ENCODE measurements at places on chromosomes 4 and X.

GRCh38 chr4:24980740-24981139 lies 50.0 kb downstream of the LGI2 start:
- DNase-seq = no peak

DNA sequence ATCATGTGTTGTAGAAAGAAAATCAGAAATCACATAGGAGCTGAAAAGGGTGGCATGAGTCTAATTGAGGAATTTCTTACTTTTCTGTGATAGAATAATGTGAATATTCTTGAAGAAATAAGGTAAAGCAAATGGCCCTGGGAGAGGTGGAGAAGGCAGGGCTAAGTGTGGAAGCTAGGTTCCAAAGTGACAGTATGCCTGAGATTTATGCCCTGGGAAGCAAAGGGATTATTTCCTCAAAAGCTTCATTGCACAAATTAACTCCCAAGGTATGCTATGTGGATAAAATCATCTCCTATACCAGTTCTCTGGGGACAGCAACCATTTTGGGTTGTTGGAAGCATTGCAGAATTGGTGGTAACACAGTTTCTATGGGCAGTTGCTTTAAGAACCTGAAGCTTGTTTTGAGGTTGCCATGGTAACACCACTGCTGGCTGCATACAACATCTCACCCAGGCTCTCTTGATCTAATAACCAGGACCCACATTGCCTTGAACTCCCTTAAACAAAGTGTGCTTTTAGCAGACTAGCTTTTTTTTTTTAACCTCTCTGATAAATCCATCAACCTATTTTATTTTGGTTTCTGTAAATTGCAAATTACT lies 21.0 kb downstream of the MAOA start:
- no peak for DNase-seq

GRCh38 chrX:11346121-11346682 lies 53.0 kb downstream of the AMELX start:
- DNase-seq = no peak

DNA sequence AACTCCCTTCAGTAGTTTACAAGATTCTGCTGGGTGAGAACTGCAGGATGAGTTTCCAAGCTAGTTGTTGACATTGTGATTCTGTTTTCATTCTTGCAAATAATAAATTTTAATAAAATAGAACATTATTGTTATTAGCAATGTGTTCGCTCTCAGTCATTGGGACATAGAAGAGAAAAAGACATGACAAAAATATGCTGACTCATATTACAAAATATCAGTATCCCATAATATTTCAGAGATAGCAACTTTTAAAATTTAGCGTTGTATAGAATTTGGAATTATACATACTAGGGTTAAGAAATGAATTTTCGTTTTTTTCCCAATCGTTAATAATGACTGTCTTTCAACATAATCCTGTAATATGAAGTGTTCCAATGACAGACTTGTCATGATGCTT lies 45.4 kb downstream of the KIT start:
- no peak for DNase-seq

GRCh38 chrX:33156152-33156726 lies 55.1 kb downstream of the DMD start:
- DNase-seq = no peak

DNA sequence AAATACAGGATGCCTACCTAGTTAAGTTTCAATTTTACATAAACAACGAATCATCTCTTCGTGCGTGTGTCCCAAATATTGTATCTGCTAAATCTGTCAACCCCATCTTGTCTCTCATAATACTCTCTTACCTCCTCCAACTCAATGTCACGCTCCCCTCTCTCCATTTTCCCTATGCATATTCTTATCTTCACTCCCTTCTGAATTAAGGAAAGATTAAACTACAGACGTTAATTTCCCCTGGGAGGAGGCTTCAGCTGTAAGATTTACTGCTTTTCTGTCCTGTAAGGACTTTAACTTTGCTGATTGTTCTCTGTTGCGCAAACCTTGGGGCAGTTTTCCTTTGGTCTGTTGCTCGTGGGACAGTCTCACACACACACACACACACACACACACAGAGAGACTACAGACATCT lies 455 bp upstream of the ABCB7 start:
- DNase-seq = no peak

DNA sequence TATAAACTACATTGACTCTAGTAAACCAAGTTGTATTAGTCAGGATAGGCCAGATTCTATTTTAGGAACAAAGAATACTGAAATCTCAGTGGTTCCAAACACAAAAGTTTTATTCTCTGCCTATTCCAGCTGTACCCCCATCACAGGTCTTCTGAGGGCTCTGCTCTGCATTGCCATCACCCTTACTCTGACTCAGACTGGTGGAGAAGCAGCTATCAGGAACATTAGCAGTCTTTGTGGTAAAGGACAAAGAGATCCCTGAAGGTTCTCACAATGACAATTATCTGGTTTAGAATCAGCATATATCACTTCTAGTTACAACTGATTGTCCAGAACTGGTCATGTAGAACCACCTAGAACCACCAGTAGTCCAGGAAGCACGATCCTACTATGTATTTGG lies 251.1 kb downstream of the GLUD2 start:
- DNase-seq = no peak

DNA sequence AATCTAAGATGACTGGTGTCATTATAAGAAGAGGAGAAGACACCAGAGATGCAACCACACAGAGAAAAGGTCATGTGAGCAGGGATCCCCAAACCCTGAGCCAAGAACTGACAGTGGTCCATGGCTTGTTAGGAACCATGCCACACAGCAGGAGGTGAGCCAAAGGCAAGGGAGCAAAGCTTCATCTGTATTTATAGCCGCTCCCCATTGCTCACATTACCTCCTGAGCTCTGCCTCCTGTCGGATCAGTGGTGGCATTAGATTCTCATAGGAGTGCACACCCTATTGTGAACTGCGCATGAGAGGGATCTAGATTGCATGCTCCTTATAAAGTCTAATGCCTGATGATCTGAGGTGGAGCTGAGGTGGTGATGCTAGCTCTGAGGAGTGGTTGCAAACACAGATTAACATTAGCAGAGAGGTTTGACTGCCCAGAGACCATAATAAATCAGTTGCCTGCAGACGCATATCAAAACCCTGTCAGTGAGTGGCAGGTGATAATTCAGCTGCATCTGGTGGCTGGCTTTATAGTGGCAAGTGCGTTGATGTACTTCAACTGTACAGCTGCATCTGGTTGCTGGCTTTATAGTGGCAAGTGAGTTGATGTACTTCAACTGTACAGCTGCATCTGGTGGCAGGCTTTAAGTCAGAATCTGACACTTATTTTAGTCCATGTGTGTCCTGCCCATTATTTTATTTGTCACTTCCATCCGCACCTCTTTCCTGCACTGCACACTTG lies 19.8 kb upstream of the CXCL2 start:
- no peak for DNase-seq

DNA sequence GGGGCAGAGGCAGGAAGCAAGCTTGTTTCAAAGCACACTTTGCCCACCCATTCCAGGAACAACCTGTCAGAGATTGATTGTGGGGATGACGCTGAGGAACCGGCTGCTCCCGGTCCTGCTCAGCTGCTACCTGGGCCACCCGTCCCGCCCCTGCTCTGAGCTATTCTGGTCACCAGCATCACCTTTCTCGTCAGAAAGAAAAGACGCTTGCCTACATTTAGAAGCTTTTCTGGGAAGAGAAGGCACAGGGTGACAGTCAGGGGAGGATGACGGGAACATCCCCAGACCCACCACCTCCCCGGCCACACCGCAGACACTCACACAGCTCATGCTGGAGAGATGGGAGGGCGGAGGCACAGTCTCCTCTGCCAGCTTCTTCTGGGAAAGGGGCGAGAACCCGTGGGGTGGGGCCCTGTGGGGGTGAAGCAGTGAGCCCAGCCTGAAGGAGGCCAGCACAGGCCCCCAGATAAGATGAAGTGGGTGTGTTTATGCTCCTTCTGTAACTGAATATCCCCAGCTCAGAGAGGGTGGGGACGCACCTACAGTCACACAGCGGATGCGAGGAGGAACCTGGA lies 81.8 kb downstream of the CPZ start:
- DNase-seq = no peak

DNA sequence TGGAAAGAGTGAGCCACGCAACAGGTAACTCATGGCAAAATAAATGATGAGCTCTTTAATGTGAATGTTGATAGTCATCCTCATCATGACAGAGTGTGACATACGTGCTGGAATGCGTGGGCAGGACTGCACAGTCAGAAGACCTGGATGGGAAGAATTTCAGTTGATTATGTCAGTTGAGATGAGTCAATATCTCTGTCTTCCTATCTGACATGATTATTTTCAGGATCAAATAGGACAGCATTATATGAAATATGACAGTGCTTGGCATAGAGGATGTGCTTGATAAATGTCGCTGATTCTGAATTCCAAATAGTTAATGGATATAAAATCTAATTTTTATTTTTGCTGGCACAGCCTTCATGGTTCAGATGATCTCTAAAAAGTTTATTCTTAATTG lies 95.1 kb downstream of the IL15 start:
- no peak for DNase-seq

- no peak for DNase-seq
These were observed 22.2 kb downstream of the SATL1 start for GRCh38 chrX:85221361-85221760.

- no peak for DNase-seq
These were observed 21.9 kb upstream of the SCRG1 start for GRCh38 chr4:173420801-173421200.

DNA sequence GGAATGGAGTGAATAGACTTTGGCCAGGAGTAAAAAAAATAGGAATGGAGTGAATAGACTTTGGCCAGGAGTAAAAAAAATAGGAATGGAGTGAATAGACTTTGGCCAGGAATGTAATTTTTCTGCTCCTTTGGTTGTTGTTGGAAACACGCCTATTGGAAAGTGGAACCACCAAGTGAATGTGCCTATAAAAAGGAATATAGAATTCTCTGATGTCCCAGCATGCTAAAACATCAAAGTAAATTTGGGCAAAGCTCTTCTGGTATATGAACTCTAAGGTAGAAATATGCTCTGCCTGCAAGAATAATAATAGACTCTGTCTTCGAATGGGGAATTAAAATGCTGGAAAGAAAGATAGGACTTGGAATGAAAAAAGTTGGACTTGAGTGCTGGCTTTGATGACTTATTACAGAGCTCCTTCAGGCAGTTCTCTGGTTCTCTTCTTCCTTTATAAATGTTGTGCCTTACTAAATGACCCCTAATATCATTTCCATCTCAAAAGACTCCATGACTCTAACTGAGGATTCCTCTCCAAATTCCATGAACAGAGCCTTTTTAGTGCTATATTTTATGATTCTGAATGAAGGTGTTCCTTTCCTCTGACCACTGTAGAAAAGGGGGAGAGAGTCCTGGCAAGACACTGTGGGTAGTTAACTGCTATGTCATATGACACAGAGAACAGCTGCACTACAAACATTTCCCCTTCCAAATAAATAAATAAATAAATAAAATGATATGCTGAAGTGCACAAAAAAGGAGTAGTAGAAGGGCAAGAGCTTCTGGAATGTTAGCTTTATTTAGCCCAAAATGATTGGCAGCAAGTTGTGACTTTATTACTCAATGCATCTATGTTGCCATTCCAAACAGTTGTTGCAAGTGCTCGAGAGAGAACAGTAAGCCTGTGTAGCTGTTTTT lies 13.5 kb upstream of the GBA3 start:
- no peak for DNase-seq

GRCh38 chr4:917466-917865 lies 14.7 kb downstream of the GAK start:
- no peak for DNase-seq

DNA sequence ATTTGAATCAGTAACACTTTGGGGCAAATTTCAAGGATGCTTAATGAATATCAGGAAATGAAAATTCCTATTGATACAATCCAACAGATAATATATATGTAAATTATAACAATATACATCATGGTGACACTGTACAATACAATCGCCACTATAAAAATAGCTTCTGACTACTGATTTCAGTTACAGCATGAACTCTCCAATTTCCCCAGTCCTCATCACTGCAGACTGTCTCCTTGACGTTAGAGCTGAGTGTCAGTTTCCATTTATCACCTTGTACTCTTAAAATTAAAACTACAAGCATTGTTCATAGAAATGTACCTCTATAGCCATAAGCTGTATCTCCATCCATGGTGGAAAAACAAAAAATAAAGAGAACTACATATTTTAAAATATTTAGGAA lies 23.4 kb downstream of the TBC1D9 start:
- no peak for DNase-seq

- DNase-seq = no peak
These were observed 38.9 kb upstream of the RBPJ start for GRCh38 chr4:26281881-26282280.

DNA sequence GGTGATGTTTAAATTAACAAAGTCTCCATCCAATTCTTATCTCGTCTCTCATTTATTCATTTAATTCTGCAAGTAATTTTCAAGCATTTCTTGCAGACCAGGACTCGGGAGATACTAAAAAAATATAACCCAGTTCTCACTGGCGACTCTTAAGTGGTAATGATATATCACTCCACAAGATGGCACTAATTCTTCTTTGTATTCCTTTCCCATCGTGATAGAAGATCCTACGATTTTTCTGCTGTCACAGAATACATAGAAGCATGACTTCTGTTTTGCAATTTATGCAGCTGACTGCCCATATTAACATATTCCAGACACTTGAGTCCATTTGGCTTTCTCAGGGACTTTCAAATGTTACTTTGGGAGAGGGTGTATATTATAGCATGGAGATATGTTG lies 64.0 kb upstream of the FGF13 start:
- DNase-seq = no peak

DNA sequence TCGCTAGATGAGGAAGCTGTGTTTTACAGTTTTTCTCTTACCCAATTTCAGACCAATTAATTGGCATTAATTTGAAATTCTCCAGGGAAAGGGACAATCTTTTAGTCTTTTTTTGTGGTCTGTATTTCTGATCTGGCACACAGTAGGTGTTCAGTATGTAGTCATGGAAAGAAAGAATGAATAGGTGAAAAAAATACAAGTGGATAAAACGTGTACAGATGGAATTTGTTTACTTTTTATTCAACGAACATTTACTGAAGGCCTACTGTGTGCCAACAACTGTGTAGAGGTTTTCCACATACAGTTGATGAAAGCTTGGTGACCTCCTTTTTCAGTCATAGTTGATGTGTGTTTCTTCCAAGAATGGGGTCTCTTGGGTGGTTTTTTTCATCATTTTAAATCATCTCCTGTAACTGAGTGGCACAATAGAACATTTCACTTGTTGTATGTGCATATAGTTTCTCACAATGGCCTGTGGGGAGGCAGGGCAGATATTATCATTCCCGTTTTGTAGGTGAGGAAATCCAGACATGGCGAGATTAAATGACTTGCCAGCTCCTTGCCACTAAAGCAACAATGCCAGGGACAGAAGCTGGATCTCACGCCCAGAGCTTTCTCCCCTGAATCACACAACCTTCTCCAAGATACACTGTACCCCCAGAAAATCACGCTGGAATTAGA lies 102.4 kb downstream of the CEP135 start:
- no peak for DNase-seq

Data from stimulated activated CD4-positive, alpha-beta T cell treated with anti-CD3 and anti-CD28 coated beads, Interleukin-4, amount 100 ng/mL, for 1 hour (primary cell).